ENCODE measurements at places on chromosomes 6 and 20. TPM values are rescaled to one million over a fixed set of nuclear protein-coding genes. Genes with fewer than 3 reads are reported as not detected.

DNA sequence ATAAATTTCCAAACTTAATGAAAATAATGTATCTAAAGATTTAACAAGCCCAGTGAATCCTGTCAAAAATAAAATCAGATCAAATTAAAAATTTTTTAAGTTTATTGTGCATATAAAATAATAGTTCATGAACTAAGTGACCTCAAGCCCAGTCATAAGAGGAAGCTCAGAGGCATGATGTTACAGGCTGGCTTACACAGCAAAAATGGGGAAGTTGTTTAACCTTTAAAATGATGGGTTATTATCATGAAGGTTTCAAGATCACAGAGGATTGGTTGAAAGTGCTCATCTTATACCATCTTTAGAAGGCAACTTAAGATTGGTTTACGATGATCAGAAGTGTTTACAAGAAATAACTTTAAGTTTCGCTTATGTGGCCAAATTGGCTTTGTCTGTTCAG is 102.5 kb downstream of the PAK5 start:
- DNase-seq, result no peak

- DNase-seq, result no peak
Observed at GRCh38 chr6:154981079-154981870, 13.8 kb upstream of the TIAM2 start.

DNA sequence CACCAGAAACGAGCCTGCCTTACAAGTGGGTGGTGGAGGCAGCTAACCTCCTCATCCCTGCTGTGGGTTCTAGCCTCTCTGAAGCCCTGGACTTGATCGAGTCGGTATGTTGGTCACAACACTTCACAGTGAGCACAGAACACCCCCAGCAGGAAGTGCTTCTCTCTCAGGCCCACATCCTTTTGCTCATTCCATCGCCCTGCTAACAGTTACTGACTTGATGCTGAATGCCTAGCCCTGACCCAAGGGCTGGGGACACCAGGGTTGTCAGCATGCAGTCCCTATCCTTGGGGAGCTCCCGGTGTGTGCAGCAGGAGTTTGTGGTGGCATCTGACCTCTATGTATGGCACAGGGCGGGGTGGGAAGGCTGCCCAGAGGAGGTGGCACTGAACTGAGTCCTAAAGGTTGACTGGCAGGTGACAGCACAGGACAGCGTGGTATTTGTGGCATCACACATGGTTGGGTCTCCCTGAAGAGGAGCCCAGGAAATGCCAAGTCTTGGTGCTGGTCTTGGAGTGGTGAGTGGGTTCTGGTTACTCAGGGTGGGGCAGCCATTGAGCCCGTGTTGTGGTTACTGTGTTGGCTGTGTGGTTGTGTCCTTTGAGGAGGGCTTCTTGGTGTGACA is 26.7 kb downstream of the GTSF1L start:
- DNase-seq, result no peak

SLPI gene
- not detected for total RNA-seq

DNA sequence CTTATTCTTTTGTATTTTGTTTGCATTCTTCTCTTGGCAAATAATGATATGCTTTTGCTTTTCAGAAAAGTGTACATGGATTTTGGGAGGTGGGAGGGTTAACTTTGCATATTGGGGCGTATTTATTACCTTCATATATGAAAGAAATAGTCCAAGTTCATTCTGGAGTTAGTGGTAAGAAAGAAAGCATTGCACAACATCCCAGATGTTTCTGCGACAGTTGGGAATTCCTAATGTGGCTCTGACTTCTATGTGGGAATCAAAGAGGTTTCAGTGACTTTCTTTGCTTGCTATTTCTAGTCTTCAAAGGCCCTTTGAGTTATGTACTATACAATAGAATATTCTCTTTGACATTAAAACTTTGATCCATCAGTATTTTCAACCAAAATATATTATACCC is 78.1 kb downstream of the MMUT start:
- no peak for DNase-seq

OR2B6 gene
- total RNA-seq, result not detected

KIF25 gene
- total RNA-seq, result not detected

DNA sequence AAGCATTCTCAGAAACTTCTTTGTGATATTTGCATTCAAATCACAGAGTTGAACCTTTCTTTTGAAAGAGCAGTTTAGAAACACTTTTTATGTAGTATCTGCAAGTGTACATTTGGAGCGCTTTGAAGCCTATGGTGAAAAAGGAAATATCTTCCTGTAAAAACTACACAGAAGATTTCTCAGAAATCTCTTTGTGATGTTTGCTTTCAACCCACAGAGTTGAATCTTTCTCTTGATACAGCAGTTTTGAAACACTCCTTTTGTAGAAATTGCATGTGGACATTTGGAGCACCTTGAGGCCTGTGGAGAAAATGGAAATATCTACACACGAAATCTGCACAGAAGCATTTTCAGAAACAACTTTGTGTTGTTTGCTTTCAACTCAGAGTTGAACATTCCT is 612.3 kb upstream of the ZNF337 start:
- no peak for DNase-seq

SNPH gene
- 15.9 TPM for total RNA-seq

L3MBTL1 gene
- total RNA-seq, result 22.5 TPM

RNF146 gene
- 39.9 TPM for total RNA-seq

COL11A2 gene
- 1.6 TPM for total RNA-seq

DNA sequence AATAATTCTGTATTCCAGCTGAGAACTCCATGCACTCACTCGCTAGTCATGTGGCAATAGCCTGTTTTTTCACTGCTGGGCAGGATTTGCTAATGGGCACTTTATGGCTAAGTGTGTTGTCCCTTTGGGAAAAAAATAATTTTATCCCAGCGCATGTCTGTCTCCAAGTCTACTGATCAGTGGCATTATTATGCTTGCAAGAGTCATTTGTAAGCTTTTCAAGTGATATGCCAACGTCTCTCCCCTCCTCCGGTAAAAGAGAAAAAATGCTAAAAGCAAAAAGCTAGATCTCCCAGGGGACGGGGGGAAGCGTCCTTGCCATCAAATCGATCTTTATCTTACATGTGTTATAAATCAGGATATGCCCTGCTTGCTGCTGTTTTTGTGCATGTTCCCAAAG is 407.7 kb downstream of the CDH26 start:
- DNase-seq, result no peak

CDKAL1 gene
- 22.7 TPM for total RNA-seq

- no peak for DNase-seq
Observed at GRCh38 chr20:46171909-46172308, 53.8 kb downstream of the CD40 start.

SLC22A16 gene
- total RNA-seq, result not detected

Data from CD4-positive, alpha-beta memory T cell (primary cell).